ENCODE measurements at places on chromosomes 6 and 20.

- no peak for DNase-seq
These were observed 212.5 kb downstream of the BMP7 start for GRCh38 chr20:57053793-57054552.

GRCh38 chr20:47150403-47151152 is 205.9 kb downstream of the ZMYND8 start:
- DNase-seq: no peak

DNA sequence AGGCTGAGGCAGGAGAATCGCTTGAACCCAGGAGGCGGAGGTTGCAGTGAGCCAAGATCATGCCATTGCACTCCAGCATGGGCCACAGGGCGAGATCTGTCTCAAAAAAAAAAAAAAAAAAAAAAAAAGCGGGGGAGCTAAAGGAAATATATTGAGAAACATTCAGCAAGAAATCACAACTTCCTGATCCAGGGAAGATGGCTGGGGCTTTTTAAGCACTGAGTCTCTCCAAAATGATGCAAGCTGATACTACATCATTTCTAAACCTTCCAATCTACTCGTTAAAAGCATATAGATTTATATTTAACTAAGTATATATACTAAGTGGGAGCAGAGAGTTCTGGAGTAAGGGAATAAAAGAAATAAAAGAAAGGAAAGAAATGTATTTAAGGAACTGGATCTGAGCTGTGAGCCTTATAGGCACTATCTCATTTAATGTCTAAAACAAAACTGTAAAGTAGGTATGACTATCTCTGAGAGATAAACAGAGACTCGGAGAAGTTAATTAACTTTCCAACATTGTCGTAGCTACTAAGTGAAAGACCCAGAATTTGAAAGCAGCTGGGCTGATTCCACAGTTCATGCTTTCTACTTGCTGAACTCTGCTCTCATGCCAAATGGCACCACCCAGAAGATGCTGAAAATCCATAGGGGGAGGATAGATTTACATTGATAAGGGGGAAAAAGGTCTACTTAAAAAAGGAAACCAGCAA is 215.0 kb upstream of the MARCKS start:
- DNase-seq: no peak

DNA sequence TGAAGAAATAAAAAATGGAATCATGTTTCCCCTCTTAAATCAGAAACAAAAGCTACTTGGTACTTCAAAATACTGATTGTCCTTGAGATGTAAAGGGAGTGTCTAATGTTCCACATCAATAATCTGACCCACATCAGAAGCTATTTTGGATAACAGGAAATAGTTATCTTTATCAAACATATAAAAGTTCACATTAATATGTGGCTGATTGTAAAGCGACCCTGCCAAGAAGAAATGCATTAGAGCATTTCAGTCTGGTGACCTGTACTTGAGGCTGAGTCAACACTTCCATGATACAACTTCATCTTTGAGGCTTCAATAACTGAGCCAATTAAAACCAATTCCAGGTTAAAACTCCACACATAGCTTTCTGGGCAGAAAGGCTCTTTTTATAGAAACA is 31.8 kb downstream of the SYNE1 start:
- no peak for DNase-seq

DNA sequence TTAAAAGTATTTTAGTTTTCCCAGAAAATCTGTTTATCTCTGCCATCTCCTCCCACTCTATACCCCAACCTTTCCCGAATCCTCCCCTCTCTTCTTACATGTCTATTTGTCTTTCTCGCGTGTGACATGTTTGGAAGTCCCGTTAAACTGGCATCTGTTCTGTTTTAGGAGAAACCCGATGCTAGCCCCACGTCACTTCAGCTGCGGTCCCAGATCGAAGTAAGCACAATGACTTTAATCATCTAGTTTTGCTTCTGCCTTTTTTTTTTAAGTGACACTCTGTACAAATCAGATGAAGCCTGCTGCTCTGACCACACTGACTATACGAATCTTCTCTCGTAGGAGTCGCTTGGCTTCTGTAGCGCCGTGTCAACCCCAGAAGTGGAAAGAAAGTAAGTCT is 97.4 kb downstream of the SASH1 start:
- no peak for DNase-seq

DNA sequence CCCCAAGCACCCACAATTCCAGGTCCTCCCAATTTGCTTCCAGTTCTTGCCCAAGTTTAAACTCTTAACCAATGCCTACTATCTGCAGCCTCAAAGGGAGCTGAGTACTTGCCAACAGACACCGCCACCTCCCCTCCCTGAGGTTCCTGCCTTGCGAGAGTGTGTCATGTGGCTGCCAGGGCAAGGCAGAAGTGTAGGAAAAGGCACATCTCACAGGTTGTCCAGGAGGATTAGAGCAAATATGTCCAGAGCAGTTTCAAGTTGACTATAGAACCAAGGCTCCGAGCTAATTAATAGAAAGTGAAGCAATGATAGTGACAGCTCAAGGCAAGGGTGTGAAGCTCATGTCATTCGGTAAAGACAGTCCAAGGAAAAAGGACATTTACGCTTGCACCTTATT is 127.8 kb downstream of the ATXN1 start:
- DNase-seq: no peak

- DNase-seq: no peak
These were observed 93.5 kb downstream of the RPS12 start for GRCh38 chr6:132907914-132908313.

- no peak for DNase-seq
These were observed 320 bp downstream of the RIMS4 start for GRCh38 chr20:44810061-44810390.

DNA sequence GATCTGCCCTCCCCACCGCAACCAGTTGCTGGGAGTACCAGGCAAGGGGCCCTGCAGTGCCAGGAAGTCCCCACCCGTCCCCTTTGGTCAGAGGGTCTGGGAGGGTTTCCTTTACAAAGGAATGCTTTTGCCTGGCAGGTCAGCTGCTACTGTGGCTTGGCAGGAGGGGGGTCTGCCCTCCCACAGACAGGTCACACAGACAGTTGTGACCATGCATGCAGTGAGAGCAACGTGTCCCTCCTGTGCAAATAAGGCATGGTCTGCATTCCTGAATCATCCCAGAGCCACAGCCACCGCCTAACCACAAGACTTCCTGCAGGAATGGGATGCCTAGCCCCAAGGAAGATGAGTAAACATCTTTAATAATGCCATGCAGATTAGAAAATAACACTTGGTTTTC is 439 bp upstream of the F13A1 start:
- DNase-seq: no peak

GRCh38 chr6:136549300-136550044 is 750 bp downstream of the MAP7 start:
- no peak for DNase-seq

GRCh38 chr20:34579191-34579978 is 20.9 kb downstream of the MAP1LC3A start:
- DNase-seq: no peak

DNA sequence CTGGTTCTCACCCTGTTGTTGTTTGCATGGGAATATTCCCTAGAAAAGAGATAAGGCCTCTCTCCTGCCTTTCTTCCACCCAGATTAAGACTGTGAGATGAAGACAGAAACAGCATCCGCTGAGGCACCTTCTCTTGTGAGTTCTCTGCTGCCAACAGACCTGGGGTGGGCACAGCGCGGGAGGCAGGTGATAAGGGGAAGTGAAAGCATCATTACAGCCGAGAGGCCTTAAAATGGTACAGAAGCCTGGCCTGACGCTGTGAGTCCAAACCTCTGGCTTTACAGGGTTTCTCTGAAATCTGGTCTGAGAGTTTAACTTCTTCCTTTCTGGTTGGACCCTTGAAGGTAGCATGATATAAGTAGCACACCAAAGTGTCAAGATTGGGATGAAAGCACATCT is 21.0 kb upstream of the IYD start:
- DNase-seq: no peak
